NCI-H82 (cell line): ENCODE measurements at places on chromosomes 2 and 18.
A peak's percentile ranks its signal among the peaks of the same experiment; 100 is the strongest.

- DNase-seq: peak; percentile 61
Measured at GRCh38 chr2:23385748-23386338, 864 bp downstream of the KLHL29 start.

- DNase-seq: no peak
Measured at GRCh38 chr2:68506170-68506569, 38.8 kb downstream of the APLF start.

DNA sequence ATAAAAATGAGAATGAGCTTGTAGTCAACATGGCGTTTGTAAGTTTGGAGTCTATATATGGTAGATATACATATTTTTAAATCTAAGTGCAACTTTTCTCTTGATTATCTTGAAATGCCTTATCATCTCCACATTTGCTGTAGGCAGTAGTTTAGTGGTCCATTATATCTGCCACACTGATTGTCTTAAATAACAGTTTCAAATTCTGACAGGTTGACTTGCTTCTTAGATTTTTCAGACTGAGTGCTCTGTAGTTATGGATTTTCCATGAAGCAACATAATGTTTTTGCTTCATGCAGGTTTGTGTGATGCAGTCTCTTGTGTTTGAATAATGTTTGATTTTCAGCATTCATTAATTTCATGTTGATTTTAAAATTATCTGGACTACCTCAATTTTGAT, 12.3 kb downstream of the PARD3B start:
- DNase-seq: no peak

GRCh38 chr2:101736233-101736632, 38.7 kb downstream of the MAP4K4 start:
- DNase-seq: no peak

- DNase-seq: no peak
Measured at GRCh38 chr2:237287872-237288271, 126.1 kb downstream of the COL6A3 start.

DNA sequence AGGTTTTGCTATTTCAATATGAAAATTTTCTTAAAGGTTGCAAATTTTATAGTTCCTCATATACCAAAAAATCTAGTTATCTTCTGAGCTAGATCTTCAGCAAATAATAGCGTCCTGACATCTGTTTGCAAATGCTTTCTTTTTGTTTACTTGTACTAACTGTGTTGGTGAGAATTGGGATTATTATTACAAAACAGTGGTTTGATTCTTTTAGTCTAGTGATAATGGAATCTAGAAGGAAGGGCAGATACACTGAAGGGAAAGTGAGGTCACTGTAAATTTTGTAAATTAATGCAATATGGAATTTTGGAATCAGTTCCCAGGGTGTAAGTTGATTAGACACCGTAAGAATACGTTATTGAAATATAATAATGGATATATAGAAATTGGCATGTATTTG, 36.2 kb upstream of the NT5C1B start:
- DNase-seq: no peak

- no peak for DNase-seq
Measured at GRCh38 chr2:133734716-133735495, 166.6 kb upstream of the NCKAP5 start.

GRCh38 chr18:13289481-13290205, 71.1 kb downstream of the LDLRAD4 start:
- no peak for DNase-seq

GRCh38 chr2:238431-238830, 25.4 kb downstream of the SH3YL1 start:
- DNase-seq: no peak
